ENCODE measurements at places on chromosomes 2 and 18.

- no peak for DNase-seq
Observed at GRCh38 chr2:77102927-77103326, 419.2 kb downstream of the LRRTM4 start.

- DNase-seq, result no peak
Observed at GRCh38 chr2:47519147-47519537, 116.2 kb downstream of the MSH2 start.

DNA sequence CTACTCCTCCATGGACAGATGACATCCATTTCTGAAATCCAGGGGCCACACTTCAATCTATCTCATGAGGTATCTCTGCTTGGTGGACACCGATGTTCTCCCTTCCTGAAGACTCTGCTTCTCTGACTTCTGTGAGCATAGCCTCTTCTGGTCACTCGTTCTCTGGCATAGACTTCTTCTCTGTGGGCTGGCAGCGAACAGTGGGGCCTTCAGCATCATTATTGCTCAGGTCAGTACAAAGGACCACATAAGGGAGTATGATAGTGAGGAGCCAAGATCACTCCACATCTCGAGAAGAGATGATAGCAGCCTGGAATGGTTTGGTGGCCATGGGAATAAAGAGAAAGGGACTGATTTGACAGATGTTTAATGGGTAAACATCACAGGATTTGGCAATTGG, 8.0 kb upstream of the KCMF1 start:
- DNase-seq, result no peak

GRCh38 chr2:177193240-177193639, 19.4 kb upstream of the HNRNPA3 start:
- DNase-seq, result no peak

DNA sequence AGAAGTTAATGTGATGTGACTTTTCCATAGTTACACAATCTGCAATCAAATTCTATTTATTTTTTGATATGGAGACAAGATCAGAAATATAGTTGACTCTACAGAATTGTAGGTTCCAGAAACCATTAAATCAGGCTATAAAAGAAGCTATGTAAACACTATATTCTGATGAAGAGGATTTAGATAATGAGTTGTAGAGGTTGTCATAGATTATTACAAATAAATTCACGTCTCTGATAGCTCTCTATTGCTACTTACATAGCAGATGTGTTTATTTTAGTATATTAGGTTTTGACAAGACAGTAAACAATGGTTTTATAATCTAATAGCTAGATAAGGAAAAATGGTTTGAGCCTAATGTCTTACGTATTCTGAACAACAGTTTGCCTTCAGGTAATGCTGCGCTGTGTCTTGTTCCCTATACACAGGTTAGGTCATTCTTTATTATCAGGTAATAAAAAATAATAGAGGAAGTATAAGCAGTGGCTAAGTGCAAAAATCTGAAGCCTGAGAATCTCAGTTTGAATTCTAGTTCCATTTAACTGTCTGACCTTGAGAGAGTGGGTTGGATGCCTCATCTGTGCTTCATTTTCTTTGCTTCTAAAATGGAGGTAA, 93.4 kb downstream of the PPP1R1C start:
- DNase-seq, result no peak

GRCh38 chr2:185201063-185201462, 537.5 kb upstream of the FSIP2 start:
- no peak for DNase-seq

GRCh38 chr2:56244911-56245530, 61.2 kb downstream of the CCDC85A start:
- DNase-seq, result no peak

- DNase-seq, result no peak
Observed at GRCh38 chr2:45684756-45685155, 33.3 kb downstream of the PRKCE start.

DNA sequence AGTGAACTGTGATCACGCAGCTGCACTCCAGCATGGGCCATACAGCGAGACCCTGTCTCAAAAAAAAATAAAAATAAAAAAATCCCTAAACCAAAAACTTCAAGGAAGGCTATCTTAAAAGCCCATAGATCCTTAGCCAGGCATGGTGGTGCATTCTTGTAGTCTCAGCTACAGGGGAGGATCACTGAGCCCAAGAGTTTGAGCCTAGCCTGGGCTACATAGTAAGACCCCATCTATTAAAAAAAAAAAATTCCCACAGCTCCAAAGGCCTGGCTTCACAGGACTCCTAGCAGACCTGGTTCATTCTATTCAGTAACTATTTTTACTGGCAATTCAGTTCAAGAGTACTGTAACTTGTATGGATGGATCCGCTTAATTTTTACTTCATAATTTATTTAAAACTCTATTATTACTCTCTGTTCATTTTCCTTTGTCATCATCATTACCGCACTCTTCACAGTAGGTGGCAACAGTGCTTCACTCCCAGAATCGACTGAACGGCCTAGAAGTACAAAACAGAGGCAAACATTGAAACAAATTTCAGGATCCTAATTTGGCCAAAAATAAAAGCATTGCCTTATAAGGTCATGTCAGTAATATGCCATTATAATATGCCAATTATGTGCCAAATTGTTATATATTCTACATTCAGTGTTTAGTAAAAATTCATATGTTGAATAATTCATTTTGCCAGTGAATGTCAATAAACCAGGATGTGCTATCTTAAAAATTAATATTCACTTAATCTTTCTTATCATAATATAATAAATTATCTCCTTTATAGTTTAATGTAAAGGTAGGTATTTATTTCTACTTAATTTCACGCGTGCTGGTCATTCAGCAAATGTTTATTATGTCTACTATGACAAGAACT, 14.3 kb upstream of the STAM2 start:
- no peak for DNase-seq

DNA sequence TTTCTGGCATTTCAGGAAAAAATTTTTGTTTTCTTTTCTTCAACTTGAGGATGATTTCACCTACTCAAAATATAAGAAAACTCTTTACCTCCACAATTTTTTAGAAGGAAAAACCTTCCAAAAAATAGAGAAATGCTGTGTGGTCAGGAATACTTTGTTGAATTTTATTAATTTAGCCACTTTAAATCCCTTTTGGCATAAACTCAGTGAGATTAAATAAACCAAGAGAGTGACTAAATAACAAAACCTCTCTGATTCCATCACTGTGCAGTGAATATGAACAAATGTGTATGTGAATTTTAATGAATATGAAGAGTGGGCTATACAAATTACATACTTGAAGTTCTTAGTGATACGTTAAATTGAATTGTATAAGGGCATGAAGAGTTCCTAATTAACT, 25.8 kb upstream of the CYTIP start:
- no peak for DNase-seq

GRCh38 chr2:218186355-218186766, 19.6 kb upstream of the CXCR1 start:
- DNase-seq, result peak; percentile 58

GRCh38 chr18:36735130-36735529, 93.7 kb downstream of the TPGS2 start:
- no peak for DNase-seq

GRCh38 chr2:68715353-68716041, 19.1 kb upstream of the ARHGAP25 start:
- DNase-seq, result no peak

DNA sequence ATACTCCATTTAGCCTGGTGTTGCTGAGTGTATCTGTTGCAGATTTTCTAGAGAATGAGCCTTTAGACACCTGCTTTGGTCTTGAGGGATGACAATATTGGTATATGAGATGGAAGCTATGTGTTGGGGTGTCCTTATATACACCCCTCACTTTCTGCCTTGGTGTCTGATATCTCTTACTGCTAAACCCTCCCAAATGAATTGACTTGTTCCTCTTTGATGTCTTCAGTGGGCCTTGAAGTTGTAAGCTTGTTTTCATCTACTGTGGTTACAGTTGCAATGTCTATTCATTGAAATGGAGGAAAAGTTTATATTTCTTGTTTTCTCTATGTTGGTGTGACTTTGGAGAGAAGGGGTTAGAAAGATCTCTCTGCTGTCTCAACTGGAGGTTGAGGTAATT, 18.9 kb downstream of the RAB10 start:
- no peak for DNase-seq

DNA sequence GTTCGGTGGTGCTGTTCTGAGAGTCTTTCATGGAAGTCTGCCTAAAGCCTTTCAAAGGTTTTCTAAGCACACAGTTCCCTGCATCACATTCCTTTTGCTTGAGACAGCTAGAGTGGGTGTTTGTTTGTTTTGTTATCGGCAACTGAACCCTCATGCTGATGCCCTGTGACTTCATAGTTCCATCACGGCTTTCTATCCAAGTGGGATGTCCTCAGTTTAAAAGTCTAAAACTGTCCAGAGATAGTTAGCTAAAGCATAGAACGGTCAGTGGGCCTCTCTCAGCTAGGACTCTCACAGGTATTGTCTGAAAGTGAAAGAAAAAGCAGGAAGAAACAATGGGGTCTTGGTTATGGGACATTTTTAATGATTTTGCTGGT, 337.3 kb downstream of the OSR1 start:
- no peak for DNase-seq

GRCh38 chr2:55779459-55780421, 86.1 kb upstream of the PNPT1 start:
- DNase-seq, result no peak

- DNase-seq, result no peak
Observed at GRCh38 chr2:12469141-12469561, 247.6 kb upstream of the TRIB2 start.

GRCh38 chr2:8803658-8804379, 33.6 kb downstream of the KIDINS220 start:
- DNase-seq, result peak; percentile 12

DNA sequence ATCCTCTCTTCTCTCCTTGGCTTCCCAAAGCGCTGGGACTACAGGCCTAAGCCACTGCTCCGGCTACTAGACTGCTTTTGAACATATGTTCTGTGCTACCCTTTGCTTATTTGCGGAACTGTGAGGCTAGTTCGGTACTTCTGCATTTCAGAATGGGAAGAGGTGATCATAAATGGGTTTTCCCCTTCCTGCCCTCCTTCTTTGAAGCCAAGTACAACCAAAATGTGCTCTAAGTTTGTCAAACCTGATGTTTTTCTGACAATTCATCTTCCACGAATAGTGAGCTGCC, 1.7 kb upstream of the ESCO1 start:
- DNase-seq, result no peak

DNA sequence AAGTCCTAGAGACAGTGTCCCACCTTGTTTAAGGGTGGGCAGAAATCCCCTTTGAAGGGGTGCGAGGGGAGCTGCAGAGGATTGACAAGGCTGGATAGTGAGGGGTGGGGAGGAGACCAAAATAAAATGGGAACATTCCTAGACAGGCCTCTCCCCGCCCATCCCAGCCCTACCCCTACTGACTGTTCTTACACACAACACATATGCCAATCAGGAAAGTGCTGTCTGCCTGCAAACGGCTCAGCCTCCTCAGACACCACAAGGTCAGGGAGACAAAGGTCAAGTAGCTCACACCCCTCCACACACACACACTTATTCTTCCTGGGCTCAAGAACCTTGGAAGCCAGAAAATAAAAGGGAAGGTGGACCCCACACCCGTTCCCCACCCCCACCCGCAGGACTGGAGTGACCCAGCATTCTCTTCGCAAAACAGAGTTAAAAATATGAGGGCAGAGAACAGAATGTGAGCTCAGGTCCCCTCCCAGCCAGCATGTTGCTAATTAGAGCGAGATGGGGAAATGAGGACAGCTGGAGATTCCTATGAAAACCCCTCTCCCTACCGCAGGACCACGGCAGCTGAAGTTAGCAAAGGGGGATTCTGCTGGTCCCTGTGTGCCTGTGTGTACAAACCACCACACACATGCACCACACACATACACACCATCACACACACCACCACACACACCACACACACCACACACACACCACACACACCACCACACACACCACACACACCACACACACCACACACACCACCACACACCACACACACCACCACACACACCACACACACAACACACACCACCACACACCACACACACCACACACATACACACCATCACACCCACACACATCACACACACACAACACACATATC, 197.8 kb downstream of the TNS1 start:
- no peak for DNase-seq

DNA sequence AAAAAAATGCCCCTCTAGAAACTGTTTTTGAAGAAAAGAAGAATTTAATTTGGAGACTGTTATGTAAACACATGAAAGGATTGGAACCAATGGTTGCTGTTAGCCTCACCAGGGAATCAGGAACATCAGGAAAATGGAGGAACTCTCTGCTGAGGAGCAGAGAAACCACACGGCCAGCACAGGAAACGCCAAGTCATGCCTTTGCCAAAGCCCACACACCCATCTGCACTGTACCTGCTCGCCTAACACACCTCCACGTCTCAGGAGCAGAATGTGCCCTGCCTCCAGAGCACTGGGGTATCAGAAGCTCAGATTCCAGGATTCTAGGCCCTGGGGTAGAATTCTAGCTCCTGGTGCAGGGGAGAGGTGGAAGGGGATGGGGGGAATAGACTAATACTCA, 9.8 kb upstream of the SCYGR1 start:
- no peak for DNase-seq

GRCh38 chr2:64153811-64154210, 9.6 kb upstream of the PELI1 start:
- no peak for DNase-seq

GRCh38 chr2:48251437-48252148, 278.4 kb upstream of the STON1 start:
- no peak for DNase-seq

DNA sequence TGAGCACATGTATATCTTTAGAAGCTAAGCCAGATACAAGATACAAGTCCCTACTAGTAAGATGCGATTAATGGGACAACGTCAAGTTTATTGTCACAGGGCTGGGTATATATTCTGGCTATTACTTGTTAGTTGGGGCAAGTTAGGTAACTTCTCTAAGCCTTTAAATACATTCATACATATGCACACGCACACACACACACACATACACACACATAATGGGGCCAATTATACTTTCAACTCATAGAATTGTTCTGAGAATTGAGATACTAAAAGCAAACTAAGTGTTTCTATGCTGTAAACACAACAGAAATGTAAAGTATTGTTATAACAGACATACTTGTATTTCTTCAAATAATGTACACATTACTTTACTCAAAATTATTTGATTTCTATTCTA, 116.1 kb downstream of the BCL2 start:
- DNase-seq, result no peak

- DNase-seq, result no peak
Observed at GRCh38 chr2:205758051-205758450, 75.8 kb downstream of the NRP2 start.

- no peak for DNase-seq
Observed at GRCh38 chr2:230162981-230163380, 56.8 kb downstream of the SP110 start.

DNA sequence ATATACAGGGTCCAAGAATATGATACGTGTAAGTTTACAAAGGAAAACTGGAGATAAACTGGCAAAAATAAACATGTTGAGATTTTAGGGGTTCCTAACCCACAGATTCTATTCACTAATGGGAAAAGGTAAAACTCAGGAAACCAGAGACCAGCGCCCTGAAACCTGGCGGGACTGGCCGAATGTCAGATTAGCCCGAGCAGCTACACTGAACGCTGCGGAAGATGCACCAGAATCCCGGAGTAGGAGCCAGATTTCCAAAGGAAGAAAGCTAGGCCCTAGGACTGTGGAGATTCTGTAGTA, 679 bp upstream of the WDR75 start:
- no peak for DNase-seq

- DNase-seq, result peak; percentile 3
Observed at GRCh38 chr2:26086155-26086637, 52.3 kb downstream of the RAB10 start.
